Neural progenitor cell (in vitro differentiated cells): ENCODE measurements at places on chromosomes 6 and 20.

- peak; percentile 83 for DNase-seq
Measured at GRCh38 chr6:90484903-90485302, 102.0 kb downstream of the MAP3K7 start.

- peak; percentile 81 for DNase-seq
Measured at GRCh38 chr6:53956068-53956711, 155.1 kb upstream of the MLIP start.

DNA sequence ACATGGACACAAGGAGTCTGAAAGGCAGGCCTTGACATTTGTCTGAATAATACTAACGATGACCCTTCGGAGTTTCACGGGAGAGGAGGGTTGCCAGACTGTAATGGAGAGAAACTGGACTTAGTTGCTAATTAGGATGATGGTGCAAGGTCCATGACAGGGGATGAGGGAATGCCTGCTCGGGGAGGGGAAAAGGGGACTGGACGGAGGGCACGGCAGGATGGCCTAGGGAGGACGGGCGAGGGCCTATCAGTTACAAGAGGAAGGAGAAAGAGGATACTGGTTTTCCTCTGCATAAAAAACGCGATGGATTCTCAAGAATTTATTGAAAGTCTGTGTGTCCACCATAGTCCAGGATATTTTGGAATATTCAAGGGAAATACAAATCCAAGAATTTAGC lies 42.7 kb downstream of the IRAK1BP1 start:
- DNase-seq, result no peak

DNA sequence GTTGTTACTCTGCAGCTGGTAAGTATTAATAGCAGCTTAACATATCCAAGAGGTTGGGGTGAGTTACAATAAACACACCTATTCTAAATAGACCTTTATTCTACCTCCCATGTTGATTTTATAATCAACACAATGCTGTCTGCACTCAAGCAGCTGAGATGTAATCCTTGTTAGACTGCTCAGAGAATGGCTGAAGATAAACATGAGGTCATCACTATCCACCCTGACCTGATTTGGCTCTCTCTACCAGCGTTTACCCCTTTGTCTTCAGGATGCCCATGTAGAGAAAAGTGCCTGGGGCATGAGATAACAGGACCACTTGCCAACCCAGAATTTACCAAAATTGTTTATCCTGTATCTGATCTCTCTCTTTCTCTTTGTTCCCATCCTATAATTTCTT lies 220.7 kb upstream of the DEFB112 start:
- no peak for DNase-seq

DNA sequence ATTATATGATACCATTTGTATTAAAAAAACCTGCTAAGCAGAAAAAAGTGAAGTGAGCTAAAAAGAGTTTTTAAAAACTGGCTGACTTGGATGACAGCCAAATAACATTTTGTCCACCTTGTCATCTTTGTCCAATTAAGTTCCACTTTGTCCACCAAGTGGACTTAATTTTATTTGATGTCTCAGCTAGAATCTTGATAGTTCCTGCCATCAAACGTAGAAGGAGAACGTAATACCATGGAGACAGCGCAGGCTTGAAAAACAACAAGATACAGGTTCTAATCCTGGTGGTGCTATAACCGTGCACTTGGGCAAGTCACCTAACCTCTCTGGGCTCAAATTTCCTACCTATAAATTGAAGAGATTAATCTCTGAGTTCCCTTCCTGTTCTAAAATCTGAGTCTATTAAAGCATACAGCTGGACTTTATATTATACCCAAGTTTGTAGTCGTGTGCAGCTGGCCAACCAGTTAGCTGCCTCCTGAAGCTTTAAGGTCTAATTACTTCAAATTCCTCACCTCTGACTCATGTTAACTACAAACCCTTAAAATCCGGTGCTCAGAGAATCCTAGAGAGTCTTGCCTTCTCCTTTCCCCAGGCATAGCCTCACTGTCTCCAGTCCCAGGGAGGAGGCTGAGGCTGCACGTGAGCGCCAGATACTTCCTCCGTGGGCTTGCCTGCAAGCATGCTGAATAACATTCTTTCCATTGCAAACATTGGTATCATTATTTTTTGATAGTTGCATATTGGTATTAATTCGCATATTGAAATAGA lies 16.8 kb downstream of the TMEM244 start:
- peak; percentile 33 for DNase-seq

GRCh38 chr6:47235421-47235820 lies 74.3 kb downstream of the TNFRSF21 start:
- DNase-seq, result no peak

DNA sequence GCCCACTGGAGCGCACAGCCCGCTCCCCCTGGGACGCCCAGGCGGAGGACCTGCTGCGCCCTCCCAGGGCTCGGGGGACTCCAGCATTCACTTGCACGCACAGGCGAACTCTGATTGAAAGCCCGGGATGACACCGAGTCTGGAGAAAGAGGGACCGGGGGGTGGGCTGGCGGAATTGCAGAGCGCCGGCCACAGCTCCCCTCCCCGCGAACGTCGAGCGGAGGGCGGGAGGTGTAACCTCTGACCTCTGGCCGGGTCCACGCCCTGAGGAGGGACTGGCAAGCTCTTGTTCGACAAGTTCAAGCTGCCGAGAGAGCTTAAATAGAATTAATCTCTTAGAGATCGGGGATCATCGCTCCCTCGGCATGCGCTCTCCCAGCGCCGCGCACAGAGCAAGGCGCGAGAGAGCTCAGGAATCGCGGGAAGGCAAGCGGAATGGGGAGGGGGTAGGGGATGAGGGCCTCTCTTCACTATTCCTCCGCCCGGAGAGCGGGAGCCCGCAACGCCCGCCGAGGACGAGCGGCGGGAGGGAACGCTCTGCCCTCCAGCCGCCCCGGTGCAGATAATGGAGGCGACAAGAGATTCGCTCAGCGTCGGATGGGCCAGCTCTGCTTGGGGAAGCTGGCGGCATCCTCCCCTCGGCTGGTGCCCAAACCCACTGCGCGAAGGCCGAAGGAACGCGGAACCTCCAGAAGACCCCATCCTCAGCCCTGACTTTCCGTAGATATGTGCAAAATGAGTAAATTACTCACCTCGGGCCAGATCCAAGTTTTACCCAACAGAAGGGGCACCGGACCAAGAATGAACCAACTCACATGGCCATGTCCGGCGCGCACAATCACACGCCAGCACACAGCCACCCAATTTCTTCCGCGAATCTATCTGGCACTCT lies 761 bp upstream of the NR2E1 start:
- peak; percentile 75 for DNase-seq

GRCh38 chr6:129454488-129454887 lies 255.5 kb downstream of the ARHGAP18 start:
- no peak for DNase-seq

GRCh38 chr6:16949716-16950115 lies 152.1 kb upstream of the STMND1 start:
- no peak for DNase-seq

DNA sequence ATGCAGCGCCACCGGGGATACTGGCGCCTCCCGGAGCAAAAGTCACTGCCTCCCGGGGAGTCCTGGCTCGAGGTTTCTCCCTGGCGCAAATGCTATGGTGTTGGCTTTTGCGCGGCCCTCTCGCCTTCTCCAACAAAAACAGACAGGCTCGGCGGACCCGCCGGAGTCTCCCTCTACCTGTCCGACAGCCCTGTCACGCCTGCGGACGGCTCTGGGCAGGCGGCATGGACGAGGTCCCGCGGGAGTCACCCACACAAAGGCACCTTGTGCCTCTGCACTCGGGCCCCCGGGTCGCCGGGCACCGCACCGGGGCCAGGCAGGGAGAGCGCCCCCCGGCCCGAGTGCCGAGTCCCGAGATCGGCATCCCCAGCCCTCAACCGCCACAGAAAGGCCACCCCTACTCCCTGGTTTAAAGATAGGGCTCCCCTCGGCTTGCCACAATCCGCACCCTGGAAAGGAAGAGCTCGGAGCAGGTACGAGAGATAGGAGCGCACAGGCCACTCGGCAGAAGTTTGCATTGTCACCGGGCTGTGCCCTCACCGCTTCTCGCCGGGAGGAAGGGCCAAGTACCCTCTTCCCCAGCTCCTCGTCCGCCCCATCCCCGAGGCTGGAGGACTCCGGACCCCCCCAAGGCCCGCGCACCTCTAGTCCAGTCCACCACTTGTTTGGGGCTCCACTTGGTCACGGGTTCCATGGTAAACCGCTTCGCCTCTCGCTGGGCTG lies 903 bp downstream of the CNKSR3 start:
- DNase-seq, result peak; percentile 52

DNA sequence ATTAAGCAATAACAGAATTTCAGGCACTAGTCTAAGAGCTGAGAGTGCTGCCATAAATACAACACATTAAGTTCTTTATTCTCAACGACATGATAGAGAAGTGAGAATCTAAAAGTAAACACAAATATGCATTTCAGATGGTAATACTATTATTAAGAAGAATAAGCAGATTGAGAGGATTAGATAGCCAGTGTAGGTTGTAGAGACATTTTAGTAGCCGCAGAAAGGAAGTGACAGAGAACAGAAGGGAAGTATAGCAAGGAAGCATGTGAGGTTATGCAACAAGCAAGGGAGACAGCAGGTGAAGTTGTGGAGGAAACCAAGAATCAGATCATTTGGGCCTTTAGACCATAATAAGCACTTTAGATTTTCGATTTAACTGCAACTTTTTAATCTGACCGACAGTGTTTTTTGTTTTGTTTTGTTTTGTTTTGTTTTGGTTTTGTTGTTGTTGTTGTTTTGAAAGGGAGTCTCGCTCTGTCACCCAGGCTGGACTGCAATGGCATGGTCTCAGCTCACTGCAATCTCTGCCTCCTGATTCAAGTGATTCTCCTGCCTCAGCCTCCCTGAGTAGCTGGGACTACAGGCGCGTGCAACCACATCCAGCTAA lies 737.0 kb upstream of the ADGRB3 start:
- no peak for DNase-seq

DNA sequence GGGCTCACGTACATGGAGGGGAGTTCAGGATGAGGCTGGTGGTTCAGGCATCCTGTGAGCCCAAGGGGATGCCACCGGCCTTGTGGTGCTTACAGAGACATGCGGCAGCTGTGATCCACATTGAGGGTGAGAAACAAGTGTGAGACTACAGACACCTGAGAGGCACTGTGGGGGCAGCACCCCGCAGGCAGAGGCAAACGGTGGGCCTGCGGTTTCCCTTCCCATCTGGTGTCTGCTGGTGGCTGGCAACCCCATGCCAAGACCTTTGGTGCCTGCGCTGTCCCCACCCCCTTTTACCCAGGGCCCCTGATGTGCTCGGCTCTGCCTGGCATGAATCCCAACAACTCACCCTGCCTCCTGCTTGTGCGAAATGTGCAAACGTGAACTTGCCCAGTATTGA lies 42.0 kb downstream of the ERMARD start:
- no peak for DNase-seq

DNA sequence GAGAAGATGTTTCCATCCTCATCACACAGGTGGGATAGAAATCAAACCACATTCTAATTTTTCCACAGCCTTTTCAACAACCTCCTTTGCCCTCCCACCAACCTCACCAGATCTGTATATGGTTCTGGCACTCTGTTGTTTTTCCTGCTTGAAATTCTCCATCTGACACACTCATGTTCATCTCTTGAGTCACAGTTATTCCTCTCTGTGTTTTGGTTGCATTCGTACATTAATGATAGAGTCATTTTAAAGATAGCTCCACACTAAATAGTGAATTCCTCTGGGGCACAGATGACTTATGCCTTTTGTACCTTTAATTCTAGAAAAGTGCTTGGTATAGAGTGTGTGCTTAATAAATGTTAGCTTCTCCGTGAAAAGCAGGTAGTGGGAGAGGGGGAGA lies 1.4 kb upstream of the GCLC start:
- DNase-seq, result no peak

GRCh38 chr6:86888301-86888700 lies 49.0 kb upstream of the HTR1E start:
- DNase-seq, result no peak

DNA sequence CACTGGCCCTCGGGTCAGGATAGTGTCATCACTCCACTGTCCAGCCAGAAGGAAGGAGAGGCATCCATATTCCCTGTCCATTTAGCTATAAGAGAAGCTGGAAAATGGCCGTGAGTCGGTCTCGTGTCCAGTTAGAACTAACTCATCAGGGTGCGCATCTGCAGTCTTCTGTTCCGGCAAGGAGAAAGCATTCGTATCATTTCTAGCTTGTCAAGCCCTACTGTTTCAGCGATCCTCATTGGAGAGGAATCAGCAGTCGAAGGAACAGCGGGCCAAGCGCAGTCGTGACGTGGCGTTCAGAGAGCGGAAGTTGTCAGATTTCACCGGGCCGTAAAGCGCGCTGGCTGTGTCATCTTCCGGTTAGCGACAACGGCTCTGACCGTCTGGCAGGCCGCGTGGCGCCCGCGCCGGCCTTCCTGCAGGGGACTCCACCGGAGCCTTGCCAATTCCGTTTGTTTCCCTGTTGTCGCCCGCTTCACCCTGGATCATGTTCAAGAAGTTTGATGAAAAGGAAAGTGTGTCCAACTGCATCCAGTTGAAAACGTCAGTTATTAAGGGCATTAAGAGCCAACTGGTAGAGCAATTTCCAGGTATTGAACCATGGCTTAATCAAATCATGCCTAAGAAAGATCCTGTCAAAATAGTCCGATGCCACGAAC lies 32.9 kb downstream of the HM13 start:
- DNase-seq, result peak; percentile 91

- no peak for DNase-seq
Measured at GRCh38 chr20:47411161-47411560, 54.7 kb upstream of the ZMYND8 start.

DNA sequence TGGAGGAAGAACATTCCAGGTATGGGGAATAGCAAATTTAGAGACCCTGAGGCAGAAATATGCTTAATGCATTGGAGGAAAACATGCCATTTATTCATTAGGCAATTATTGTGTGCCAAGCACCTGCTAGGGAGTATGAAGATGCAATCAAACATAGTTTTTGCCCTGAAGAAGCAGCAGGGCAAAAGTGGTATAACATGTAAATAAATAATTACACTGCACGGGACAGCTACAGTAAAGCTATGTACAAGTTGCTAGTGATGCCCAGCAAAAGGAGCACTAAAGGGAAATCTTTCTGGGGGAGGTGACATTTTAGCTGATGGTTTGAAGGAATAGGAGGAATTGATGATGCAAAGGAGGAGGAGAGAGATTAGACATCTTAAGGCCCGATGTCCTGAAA lies 624 bp upstream of the TJAP1 start:
- no peak for DNase-seq

- DNase-seq, result no peak
Measured at GRCh38 chr6:106549521-106549920, 79.8 kb downstream of the RTN4IP1 start.

- DNase-seq, result no peak
Measured at GRCh38 chr20:53195876-53196610, 223.9 kb downstream of the TSHZ2 start.

DNA sequence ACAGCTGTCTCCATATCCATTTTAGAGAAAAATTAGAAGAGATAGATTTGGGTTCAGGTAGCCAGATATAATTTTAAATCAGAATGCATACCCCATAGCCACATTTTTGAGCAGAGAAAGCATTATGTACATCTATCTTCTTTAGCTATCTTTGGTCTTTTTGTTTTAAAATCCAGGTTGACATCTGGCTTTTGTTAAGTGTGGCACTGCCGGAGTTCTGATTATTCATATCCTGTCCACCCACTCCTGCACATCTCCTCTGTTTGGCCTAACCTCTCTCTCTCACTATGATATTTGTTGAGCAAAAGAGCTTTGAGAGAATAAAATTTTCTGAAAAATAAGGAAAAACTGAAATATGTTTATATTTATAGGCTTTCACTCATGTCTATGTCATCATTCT lies 189.7 kb downstream of the PACRG start:
- DNase-seq, result no peak
